Stimulated activated naive CD8-positive, alpha-beta T cell treated with anti-CD3 and anti-CD28 coated beads, Interleukin-15, amount 100 ng/mL, for 72 hours (primary cell): ENCODE measurements at places on chromosomes 4 and X.

DNA sequence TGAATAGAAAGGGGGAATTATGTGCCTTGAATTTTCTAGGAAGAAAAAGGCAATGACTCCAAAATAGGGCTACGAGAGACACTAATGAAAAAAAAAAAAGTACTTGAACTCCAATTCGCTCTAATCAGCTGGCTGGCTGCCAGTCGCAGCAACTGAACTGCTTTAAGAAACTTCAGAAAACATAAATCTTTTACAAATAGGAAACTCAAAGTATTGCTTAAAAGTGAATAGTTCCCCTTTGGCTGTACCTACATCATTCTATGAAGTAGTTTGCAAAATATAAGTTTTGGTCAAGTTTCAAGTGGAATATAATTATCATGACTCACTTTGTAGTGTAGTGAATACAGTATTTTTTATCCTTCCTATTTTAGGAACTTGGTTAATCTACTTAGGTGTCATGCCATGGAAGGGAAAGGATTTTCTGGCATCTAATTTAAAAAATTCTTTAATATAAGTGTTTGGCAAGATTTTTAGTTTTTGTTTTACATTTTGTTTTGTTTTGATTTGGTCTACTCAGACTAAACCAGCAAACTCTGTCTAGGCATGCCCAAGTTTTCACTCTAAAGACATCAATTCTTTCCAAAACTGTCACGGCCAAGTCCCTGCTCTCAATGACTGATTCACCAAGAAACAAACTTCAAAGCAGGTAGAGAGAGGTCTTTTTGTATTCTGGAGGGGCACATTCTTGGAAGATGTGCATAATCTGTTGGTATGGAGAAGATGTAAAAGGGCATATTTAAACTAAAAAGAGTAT is 382.4 kb upstream of the GALNT7 start:
- DNase-seq: no peak

DNA sequence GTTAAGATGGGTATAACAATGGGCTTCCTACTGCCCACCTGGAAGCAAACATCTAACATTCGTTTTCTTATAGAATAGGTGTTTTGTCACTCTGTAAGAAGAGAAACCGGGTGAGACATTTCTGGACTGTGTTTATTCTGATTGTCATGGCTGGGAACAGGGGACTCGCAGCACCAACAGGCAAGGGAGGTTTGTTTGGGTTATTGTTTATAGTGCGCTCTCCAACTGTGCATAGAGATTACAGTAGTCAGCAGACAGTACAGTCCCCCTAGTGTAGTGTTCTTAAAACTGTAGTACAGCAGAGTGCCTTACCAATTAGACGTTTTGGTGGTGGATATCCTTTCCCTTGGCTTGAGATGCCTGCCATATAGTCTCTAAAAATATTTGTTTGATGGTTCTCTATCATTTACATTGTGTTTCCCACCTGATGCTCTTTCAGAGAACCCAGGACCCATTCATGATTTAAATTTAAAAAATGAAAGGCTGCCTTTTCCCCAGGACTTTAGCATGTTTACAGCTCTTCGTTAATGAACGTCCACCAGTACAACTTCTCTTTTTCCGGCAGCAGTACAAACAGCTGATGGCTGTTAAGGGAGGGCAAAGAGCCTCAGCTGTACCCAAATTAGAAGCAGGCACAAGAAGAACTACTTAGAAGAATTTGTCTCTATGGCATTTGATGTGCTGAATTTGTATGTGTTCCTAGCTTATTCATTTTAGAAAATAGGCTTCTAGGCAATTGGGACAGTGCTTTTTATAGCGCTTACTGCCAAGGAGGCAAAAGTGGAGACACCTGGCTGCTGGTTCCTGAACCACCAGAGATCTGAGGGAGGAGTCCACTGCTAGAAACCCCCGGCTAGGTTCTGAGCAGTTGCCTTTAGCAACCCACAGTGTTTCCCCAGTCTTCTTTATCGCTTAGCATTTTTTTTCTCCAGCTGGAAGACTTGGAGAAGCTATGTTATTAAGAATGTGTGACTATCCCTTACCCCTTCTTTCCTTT is 1.0 kb upstream of the RNF150 start:
- no peak for DNase-seq

DNA sequence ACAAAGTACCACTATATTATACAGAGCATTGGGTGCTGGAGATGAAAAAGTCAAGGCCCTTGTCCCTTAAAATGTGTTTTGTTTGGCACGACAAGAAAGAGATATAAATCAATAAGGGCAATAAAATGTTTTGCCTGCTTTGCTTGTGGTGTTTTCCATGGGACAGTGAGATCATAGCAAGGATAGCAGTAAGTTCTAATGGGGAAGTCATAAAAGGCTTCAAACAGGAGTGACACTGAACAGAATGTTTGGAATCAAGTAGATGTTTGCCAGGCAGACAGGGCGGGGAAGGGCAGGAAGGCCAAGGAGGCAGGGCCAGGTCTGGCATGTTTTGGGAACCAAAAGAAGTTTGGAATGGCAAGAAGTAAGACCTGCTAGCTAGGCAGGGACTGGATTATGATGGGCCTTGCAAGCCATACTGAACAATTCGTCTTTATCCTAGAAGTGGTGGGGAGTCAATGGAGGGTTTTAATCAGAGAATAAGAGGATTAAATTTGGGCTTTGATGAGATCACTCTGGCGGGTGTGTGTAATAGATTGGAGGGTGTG is 16.4 kb downstream of the FGF2 start:
- DNase-seq: no peak

DNA sequence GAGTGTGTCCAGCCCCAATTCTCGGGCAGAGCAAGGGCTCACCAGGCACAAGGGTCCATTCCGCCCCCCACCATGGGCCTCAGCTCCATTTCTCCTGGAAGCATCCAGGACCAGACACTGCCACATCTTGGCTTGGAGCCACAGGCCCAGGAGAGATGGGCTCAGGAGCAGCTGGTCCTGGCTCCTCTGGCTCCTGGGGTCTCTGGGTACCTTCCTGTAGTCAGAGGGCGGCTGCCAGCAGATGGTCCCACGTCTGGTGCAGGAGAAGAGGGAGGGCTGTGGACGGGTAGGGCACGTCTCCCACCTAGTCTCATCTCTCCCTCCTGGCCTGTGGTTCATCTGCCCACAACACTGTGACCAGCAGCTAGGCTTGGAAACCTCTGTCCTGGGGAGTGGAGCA is 8.0 kb downstream of the ATP2B3 start:
- DNase-seq: no peak

DNA sequence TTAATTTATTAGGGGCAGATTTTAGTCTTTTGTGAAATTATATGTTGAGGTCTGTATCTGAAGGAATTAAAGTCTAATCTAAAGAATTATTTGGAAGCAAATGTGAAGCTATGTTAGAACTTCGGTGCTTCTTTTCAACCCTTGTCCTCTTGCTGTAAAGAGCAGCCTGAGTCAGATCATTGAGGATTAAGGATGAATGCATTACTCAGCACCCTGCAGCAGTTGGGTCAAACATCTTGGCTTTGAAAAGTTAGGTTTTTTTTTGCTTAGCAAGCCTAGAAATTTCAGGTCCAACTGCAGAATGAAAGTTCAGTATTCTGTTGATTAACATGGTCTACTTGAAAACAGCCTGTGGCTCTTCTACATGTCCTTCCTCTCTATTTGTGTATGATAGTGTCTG is 57.6 kb downstream of the SLC4A4 start:
- no peak for DNase-seq

DNA sequence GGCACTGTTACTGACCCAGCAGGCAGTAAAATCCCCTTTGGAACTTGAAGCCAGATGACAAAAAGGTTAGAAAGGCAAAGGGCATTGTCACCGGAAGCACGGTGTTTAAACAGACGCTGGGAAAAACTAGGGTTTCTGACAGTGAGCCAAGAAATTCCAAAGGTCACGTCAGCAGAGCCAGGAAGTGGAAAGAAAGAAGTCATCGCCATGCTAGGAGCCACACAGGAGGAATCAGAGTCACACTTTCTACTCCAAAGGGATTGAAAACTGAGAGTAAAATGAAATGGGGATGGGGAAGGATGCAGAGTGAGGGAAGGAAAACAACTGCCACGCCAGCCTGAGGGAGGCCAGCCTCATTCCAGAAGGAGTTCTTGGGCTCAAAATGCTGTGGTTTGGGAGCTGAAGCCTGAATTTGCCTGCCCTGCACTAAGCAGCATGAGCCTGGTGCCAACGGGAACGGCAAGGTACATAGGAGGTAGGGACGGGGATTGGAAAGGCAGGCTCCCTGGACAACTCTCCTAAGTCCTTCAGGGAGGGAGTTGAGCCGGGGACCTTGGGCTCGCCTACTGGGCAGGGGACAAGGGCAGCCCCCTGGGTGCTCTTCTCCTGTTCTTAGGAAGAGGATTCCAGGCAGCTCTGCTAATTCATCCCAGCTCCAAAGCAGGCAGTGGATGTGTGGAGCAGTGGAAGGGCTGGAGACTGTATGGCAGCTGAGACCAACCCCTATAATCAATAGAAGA is 66.8 kb downstream of the SOWAHB start:
- no peak for DNase-seq

DNA sequence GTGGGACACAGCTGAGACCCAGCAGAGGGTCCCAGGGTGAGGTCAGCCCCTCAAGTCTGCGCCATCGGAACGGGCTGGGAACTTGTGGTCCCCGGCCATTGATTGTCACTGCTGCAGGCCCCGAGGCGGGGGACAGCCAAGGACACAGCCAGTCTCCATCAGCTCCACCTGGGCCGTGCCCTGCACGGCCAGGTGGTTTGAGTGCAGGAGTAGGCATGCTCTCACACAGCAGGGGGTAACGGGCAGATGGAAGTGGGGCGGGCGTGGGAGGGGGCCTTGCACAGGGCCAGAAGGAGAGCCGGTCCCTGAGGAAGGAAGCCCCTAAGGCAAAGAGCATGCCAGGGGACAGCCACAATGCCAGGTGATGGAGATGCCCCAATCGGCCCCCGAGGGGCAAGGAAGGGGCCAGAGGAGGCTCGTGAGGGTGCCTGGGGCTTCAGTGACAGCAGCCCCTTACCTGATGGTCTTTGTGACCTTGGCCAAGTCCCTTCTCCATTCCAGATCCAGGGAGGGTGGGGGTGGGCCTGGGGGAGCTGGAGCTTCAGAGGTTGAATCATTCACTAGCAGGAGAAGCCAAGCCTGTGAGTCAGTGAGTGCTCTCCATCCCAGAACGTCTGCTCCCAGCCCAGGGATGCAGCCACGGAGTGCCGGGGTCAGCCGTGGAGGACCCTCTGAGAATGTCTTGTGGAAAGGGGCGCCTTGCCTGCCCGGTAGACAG is 2.3 kb downstream of the ATP2B3 start:
- DNase-seq: no peak

- peak; percentile 93 for DNase-seq
Observed at GRCh38 chr4:102344954-102345794, at the start of gene SLC39A8. Gene SLC39A8, minus strand, starts transcription at chr4:102345482. Its CDS starts 820 bp downstream, at chr4:102344662.

GRCh38 chr4:138889216-138889615 is 126.4 kb upstream of the NOCT start:
- no peak for DNase-seq

GRCh38 chr4:121096629-121097028 is 24.3 kb upstream of the NDNF start:
- no peak for DNase-seq

GRCh38 chrX:30935985-30936384 is 46.9 kb upstream of the TAB3 start:
- no peak for DNase-seq

- no peak for DNase-seq
Observed at GRCh38 chr4:89101256-89102161, 9.8 kb upstream of the TIGD2 start.

DNA sequence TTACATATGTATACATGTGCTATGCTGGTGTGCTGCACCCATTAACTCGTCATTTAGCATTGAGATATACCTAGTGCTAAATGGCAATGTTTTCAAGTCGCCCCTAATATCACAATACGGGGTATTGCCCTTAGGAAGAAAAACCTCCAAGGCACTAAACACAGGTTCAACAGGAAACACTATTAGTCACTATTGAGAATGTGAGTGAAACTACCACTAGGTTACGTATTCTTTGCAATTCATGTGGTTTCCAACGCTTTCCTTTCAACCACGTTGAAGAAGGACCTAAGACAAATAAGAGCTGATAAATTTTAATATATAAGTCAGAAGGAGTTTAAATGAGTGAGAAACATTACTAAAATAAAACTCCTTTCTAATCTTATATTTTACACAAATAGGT is 134.7 kb upstream of the SPANXN4 start:
- DNase-seq: no peak

DNA sequence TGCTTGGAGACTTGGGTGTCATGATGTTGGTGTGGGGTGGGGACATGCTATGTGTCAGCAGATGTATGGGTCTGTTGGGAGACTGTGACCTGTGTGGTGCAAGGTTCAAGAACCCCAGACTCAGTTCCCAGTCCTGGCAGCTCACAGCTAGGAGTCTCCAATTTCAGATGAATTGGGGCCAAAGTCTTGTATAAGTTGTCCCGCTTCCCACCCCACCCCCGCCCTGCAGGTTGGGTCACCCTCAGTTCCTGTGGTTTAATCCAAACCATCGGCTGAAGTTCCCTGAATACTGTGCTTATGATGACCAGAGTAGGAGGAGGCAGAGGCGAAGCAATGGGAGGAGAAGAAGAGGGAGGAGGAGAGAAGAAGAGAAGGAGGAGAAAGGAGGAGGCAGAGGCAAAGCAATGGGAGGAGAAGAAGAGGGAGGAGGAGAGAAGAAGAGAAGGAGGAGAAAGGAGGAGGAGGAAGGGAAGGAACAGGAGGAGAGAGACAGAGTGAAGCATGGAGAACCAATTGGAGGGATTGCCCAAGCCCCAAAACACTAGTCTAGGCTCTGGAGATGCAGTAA is 112.6 kb downstream of the EFNB1 start:
- no peak for DNase-seq

GRCh38 chr4:138902705-138903104 is 112.9 kb upstream of the NOCT start:
- no peak for DNase-seq

GRCh38 chrX:136714626-136715599 is 65.8 kb downstream of the ARHGEF6 start:
- no peak for DNase-seq

DNA sequence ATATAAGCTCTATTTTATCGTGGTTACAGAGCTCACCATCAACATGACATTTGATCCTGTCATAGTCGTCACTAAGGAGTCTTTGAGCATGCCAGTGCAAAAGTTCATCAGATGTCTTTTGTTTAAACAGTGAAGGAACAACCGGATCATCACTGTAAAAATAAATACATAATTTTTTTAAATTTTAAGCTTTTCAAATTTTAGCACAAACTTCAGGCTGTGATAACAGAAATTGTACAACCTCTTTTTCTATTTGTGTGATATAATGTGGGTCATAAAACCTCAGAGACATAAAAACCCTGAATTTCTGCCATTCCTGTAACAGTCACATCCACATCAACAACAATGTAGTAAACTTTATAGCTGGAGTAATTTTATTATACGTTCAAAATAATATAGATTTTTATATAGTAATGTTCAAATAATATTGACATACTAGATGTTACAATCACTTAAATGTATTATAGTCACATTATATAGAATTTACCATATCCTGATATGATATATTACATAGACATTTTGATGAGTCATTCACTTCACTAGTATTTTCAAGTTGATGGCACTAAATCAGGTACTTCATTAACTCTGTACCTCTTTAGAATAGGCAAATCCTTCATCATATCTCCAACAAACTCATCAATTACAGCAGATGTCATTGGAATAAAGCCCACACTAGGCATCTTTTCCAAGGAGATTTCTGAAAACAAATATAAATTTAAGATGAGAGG is 47.7 kb downstream of the DDX60L start:
- no peak for DNase-seq

- peak; percentile 41 for DNase-seq
Observed at GRCh38 chr4:80266253-80266901, at the start of gene FGF5. Gene FGF5, plus strand, starts transcription at chr4:80266664. Its CDS starts 161 bp downstream, at chr4:80266825.

- DNase-seq: no peak
Observed at GRCh38 chr4:1953335-1953734, 55.4 kb downstream of the NELFA start.
